Activated CD4-positive, alpha-beta T cell treated with anti-CD3 and anti-CD28 coated beads for 36 hours (primary cell): ENCODE measurements at places on chromosomes 16 and 17. TPM values are rescaled to one million over a fixed set of nuclear protein-coding genes. Genes with fewer than 3 reads are reported as not detected.

Gene KRTAP2-1
- not detected for total RNA-seq

Gene DPEP2
- 3.2 TPM for total RNA-seq

Gene TP53TG3B
- total RNA-seq, result 0.37 TPM

Gene SLC38A8
- total RNA-seq, result not detected

Gene RAP1GAP2
- 0.64 TPM for total RNA-seq

Gene ZG16B
- 0.65 TPM for total RNA-seq

Gene DRC3
- 0.18 TPM for total RNA-seq

Gene FOXC2
- total RNA-seq, result not detected

Gene AIPL1
- total RNA-seq, result not detected

Gene ACE
- 0.46 TPM for total RNA-seq

Gene TPSD1
- total RNA-seq, result not detected

Gene FBXW10
- total RNA-seq, result 0.23 TPM

Gene TBX4
- total RNA-seq, result not detected

Gene CDK3
- 5.6 TPM for total RNA-seq

Gene NUBP1
- total RNA-seq, result 25.9 TPM

Gene TPPP3
- total RNA-seq, result not detected

Gene CDRT15L2
- not detected for total RNA-seq

Gene NPIPB9
- total RNA-seq, result 0.91 TPM
